ENCODE measurements at places on chromosomes 12 and 14. TPM values are rescaled to one million over a fixed set of nuclear protein-coding genes. Genes with fewer than 3 reads are reported as not detected.

The CATSPERB gene
- 0.36 TPM for total RNA-seq

GRCh38 chr12:1698720-1699119 lies 7.8 kb downstream of the ADIPOR2 start:
- no peak for DNase-seq

- DNase-seq = no peak
Measured at GRCh38 chr14:100388103-100389054, 65.2 kb downstream of the SLC25A47 start.

The TMPRSS12 gene
- total RNA-seq = not detected

- DNase-seq = no peak
Measured at GRCh38 chr14:74267588-74267987, 28.3 kb downstream of the VSX2 start.

The SMIM41 gene
- not detected for total RNA-seq

The BDKRB1 gene
- total RNA-seq = not detected
